Neural progenitor cell (in vitro differentiated cells): ENCODE measurements at places on chromosomes 12 and 14.

GRCh38 chr12:122090759-122091515 is 12.4 kb downstream of the MLXIP start:
- DNase-seq: no peak

DNA sequence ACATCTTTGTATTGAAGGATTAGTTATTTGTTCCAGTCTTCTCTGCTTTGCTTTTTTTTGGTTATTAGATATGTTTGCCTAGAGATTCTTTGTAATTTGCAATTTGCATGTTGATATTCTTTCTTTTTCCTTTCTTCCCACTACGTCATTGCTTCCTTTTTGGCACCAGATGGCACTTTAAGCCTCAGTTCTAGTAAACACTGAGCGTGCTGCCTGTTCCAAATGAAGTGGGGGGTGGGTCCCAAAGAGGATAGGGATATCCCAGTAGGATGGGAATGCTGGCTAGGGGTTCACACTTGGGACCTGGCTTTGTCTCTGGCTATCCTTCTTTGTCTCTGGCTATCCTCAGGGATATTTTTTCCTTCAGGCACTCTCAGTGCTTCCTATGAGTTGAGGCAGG is 17.0 kb downstream of the EAPP start:
- no peak for DNase-seq

DNA sequence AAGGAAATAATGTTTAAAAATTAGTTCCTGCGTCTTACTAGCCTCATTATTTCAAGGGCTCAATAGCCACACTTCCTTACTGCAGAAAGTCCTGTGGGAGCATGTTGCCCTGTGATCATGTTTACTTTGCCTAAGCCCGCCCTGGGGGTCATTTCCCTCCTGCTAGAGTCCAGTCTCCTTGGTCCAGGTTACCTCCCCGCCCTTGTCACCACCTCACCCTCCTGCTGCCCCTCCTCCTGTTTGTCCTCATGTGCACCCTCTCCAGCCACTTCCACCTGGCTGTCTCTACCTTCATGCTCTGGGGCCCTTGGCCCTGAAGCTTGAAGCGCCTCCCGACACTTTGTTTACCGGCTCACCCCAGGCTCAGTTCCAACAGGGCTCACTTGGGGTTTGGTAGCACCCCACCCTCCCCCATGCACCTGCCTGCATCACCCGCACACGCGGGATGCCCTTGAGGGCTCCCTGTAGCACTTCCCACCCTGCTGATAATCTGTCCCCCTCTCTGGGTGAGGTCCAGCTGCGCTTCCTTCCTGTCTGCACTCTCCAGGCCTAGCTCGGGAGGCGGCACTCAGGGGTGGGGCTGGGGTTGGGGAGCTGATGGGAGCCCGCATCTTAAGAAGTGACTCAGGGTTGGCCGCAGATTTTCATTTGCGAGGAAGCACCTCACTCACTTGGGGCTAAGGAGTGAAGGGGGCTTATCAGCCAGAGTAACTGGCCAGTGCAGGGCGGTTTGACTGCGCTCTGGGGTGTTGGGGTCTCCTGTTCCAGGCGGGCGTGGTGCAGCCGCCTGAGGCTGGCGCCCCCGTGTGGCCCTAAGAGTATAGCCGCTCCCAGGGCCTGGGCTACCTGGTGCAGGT is 40.1 kb downstream of the SMIM41 start:
- DNase-seq: peak; percentile 93

GRCh38 chr14:105139831-105140239 is 28.7 kb downstream of the JAG2 start:
- no peak for DNase-seq

DNA sequence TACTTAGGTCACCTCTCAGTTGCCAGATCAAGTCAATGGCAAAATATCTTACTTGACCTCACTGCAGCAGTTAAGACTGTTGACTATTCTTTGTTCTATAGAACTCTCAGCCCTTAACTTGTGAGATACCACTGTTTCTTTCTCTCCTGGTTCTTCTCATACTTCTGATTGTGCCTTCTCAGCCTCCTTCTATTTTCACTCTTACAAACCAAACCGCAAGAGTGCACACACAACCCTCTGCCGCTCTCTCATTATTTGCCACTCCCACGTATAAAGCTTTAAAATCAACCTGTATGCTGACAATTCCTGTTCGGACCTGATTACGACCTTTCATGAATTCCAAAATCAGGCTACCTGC is 4.5 kb downstream of the E2F7 start:
- DNase-seq: no peak

GRCh38 chr12:93767524-93767863 is 90.3 kb downstream of the CRADD start:
- no peak for DNase-seq

DNA sequence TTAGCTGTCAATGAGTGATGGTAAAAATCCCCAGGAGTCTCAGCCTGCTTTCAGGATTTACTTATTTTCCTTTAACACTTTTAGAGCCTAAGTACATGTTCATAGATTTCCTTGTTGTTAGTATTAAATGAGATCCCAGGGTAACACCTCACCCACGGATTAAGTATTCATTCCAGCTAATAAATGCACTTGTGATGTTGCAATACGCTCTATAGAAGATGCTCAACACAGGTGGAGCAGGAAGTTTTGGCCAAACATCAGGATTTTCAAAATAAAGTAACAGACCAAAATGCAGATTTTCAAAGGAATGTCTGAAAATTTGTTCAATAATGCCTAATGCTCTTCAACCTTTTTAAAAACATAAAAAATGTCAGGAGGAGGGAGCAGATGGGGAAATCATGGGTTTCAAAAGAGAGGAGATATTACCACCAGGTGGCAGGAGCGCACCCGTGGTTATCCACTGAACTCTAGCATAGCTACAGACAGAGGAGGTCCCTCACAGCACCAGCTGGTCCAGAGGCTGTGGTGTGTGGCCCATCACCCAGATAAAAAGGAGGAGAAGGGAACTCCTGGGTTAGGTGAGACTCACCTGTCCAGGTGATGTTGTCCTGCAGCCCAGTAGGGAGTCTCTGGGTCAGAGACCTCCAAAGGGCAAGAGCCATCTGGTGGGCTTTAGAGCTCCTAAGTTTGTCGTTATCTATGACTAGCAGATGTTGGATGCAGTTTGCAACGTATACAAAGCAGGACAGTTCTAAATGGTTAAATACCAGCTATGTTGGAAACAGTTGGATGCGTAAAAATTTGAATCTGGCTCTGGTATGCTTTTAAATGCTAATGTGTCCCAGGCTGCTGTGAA is 1158.4 kb upstream of the TMEM132C start:
- DNase-seq: peak; percentile 74

DNA sequence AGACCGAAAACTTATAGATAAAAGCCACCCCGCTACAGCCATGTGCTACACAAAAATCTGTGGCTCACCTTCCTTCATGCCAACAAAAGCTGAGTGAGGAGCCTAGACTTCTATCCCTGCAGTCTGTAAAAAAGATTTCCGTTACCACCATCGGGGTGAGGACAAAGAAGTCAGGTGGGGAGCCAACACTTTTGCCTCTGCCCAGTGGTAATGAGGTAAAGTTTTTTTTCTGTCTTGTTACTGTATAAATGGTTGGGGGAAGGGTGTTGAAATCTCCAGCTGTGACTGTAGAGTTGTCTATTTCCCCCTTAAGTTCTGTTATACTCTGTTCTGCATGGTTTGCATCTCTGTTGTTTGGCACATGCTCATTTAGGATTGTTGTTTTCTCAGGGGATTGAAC is 707.8 kb downstream of the FLRT2 start:
- peak; percentile 43 for DNase-seq

- DNase-seq: no peak
These were observed 37.2 kb upstream of the ZNF740 start for GRCh38 chr12:53143355-53143754.
